ENCODE measurements at places on chromosomes 1 and 21.

GRCh38 chr1:37722181-37723071 is 30.1 kb downstream of the CDCA8 start:
- DNase-seq, result no peak

DNA sequence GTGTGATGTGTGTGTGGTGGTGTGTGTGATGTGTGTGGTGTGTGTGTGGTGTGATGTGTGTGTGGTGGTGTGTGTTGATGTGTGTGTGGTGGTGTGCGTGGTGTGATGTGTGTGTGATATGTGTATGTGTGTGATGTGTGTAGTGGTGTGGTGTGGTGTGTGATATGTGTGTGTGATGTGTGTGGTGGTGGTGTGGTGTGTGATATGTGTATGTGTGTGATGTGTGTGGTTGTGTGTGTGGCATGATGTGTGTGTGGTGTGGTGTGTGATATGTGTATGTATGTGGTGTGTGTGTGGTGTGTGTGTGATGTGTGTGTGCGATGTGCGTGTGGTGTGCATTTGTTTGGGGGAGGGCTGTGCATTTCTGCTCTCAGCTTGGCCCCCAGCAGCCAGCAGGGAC is 7.1 kb upstream of the PCBP3 start:
- no peak for DNase-seq

DNA sequence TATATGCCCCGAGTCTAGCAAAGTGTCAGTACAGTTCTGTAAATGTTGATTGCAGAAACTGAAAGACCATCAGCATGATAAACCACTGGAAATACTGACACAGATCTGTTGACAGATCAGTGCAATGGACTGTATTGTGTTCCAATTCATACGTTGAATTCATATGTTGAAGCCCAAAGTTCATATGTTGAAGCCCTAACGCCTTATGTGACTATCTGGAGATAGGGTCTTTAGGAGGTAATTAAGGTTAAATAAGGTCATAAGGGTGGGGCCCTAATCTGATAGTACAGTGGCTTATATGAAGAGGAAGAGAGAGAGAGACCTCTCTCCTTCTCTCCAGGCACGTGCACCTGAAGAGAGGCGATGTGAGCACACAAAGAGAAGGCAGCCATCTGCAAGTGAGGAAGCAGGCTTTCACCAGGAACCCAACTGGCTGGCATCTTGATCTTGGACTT is 144.7 kb downstream of the MRPL39 start:
- no peak for DNase-seq

DNA sequence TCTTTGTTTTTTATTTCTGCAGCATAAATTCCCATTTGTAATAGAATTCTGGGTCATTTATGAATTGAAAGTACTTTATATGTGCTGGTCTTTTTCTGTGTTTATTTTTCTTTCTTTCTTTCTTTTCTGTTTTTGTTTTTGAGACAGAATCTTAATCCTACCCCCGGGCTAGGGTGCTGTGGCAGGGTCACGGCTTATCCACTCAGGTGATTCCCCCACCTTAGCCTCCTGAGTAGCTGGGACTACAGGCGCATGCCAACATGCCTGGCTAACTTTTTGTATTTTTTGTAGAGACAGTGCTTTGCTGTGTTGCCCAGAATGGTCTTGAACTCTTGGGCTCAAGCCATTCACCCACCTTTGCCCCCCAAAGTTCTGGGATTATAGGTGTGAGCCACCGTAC is 18.7 kb downstream of the RAP1A start:
- no peak for DNase-seq

GRCh38 chr1:245019910-245020486 is 134.8 kb upstream of the KIF26B start:
- no peak for DNase-seq

GRCh38 chr21:46022551-46023525 is 41.3 kb downstream of the COL6A1 start:
- no peak for DNase-seq

DNA sequence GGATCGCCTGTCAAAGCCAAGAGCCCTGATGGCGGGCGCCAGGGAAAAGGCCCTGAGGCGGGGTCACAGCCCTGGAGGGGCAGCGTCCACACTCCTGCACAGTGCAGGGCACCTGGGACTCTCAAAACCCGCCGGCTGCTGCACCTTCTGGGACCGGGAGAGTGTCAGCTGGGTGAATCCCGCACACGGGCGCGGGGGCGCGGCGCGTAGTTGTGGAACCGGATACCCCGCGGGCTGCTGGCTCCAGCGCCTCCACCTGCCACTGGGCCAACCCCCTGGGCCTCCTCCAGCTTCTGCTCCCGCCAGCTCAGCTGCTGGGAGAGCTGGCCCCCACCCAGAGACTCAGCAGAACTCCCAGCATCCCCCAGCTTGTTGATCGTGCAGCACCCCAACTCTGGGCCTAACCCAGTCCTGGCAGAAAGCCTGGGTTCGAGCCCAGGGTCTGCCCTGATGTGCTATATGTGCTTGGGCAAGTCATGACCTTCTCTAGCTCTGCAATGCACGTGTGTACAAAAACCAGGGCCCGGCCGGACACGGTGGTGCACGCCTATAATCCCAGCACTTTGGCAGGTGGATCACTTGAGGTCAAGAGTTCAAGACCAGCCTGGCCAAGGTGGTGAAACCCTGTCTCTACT is 33.8 kb downstream of the NECAP2 start:
- no peak for DNase-seq

GRCh38 chr1:25828491-25828890 is 8.7 kb downstream of the MTFR1L start:
- DNase-seq, result no peak

GRCh38 chr1:3727042-3727824 is 25.0 kb upstream of the CCDC27 start:
- no peak for DNase-seq

- DNase-seq, result no peak
Measured at GRCh38 chr1:220271706-220272046, 577 bp downstream of the RAB3GAP2 start.

DNA sequence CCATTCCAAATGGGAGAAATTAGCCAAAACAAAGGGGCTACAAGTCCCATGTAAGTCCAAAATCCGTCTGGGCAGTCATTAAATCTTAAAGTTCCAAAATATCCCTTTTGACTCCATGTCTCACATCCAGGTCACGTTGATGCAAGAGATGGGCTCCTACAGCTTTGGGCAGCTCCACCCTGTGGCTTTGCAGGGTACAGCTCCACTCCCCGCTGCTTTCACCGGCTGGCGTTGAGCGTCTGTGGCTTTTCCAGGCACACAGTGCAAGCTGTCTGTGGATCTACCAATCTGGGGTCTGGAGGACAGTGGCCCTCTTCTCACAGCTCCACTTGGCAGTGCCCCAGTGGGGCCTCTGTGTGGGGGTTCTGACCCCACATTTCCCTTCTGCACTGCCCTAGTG is 130.2 kb downstream of the TPR start:
- no peak for DNase-seq

GRCh38 chr1:226664413-226665101 is 74.5 kb downstream of the ITPKB start:
- no peak for DNase-seq

GRCh38 chr1:201681375-201681774 is 142.4 kb downstream of the NAV1 start:
- DNase-seq, result no peak

GRCh38 chr1:188444526-188444925 is 1615.8 kb downstream of the PLA2G4A start:
- no peak for DNase-seq

DNA sequence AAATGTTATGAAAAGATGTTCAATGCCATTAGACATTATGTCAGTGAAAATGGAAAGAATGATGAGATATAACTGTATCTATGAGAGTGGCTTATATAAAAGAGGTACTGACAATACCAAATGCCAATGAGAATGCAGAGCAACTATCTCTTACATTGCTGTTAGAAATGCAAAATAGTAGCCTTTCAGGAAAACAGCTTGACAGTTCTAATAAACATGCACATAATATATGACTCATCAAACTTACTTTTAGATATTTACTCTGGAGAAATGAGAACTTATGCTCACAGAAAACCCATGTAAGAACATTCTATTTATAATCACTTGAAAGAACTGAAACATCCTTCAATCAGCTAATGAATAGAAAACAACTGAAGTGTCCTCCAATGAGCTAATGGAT is 996.7 kb upstream of the ADGRL4 start:
- no peak for DNase-seq

DNA sequence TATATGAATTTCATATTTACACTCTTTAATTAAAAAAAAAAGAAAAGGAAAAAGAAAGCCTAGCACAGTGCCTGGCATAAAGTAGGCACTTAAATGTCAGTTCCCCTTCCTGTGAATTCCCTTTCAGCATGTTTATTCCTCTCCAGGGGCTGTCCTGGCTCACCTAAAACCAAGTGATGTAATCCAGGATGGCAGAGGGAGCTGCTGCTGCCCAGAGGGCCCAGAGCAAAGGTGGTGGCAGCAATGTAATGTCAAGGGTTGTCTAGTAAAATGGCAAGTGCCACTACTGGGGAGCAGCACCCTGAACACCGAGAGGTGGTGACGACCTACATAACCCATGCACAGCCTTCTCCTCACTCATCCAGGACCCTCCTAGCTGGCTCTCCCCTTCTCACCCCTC is 78.4 kb upstream of the LPGAT1 start:
- no peak for DNase-seq

DNA sequence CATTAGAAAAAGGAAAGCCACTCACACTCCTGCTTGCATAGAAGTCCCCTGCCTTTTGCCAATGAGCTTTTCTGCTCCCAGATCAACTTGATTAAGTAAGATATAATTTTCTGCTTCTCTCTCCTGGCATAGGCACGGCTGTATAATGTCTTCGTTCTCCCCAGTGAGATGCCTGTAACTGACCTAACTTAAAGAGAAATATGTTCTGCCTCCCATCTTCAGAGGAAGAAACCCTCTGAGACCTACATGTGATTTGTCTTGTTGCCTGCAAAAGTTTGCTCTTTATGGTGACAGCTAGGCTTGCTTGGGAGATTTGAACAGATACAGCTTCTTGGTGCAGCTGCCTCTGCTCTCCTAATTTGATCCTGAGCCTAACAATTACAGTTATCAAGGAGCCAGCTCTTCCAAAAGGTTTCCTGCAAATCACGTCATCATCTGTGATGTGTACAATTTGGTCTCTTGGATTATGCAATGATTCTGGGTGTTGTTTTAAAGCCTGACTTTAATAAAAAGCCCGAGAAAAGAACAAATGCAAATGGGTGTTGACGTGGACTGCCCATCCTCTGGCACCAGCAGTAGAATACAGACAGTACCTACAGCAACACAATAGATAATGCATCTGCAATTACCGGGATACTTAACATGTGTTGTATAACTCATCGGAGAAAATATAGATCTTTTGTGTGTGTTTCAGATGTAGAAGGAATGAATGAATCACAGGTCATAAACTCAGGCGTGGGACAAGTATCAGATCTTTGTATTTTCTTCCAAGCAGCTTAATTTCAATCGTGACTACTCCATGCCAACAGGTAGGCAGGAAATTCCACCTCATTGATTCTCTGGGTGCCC is 76.2 kb upstream of the KAZN start:
- no peak for DNase-seq

DNA sequence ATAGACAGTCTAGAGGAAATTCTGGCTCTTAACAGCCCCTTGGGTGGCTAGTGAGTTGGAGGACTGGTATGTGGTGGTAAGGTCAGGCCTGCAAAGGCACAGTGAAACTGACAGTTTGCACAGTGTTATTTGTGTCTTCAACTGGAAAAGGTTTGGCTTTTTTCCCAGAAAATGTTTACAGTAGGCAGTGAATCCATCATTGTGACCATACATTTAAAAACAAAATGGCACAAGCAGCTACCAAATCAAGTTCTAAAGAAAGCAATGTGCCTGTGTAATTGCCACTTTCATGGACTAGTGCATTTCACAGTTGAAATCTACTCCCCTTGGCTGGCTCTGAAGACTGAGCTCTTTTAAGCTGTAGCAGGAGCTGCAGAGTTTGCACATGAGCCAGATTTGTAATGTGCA is 24.8 kb downstream of the ATPAF1 start:
- no peak for DNase-seq

DNA sequence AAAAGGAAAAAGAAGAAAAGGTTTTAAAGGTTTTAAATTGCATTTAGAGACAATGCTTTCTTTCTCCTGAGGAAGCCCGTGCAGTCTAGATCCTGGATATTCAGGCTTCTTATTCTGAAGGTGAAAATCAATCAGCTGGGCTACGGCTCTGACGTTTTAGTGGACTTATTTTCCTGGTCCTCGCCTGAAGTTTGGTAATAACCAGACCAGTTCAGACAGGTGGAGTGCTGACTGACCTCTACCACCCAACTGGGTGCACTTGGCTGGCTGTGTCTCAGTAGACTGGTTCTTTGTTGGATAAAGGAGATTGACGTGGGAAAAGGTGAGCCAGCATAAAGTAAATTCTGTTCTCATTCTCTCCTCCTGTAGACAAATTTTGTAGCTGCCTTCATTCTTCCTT is 7.2 kb upstream of the ATP1A1 start:
- DNase-seq, result no peak

- DNase-seq, result no peak
Measured at GRCh38 chr1:205930799-205931281, 12.4 kb downstream of the SLC26A9 start.
